Fibroblast of villous mesenchyme (primary cell): ENCODE measurements at places on chromosomes 16 and 17. TPM values are rescaled to one million over a fixed set of nuclear protein-coding genes. Genes with fewer than 3 reads are reported as not detected.

DNA sequence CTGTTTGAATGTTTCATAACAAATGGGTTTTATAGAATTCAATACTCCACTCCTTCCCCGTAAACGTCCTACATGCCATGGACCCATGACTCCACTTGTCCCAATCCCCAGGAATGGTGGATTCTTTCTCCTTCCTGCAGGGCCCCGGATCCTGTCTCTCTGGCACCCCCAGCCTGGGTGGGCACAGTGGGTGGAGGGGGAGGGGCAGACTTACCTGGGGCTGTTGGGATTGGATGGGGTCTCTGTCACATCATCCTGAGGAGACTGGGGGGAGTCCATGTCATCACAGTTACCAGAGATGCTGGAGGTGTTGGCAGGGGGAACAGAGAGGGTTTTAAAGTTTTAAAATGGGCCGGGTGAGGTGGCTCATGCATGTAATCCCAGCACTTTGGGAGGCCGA is 13.2 kb downstream of the TRPV3 start:
- DNase-seq, result no peak

DNA sequence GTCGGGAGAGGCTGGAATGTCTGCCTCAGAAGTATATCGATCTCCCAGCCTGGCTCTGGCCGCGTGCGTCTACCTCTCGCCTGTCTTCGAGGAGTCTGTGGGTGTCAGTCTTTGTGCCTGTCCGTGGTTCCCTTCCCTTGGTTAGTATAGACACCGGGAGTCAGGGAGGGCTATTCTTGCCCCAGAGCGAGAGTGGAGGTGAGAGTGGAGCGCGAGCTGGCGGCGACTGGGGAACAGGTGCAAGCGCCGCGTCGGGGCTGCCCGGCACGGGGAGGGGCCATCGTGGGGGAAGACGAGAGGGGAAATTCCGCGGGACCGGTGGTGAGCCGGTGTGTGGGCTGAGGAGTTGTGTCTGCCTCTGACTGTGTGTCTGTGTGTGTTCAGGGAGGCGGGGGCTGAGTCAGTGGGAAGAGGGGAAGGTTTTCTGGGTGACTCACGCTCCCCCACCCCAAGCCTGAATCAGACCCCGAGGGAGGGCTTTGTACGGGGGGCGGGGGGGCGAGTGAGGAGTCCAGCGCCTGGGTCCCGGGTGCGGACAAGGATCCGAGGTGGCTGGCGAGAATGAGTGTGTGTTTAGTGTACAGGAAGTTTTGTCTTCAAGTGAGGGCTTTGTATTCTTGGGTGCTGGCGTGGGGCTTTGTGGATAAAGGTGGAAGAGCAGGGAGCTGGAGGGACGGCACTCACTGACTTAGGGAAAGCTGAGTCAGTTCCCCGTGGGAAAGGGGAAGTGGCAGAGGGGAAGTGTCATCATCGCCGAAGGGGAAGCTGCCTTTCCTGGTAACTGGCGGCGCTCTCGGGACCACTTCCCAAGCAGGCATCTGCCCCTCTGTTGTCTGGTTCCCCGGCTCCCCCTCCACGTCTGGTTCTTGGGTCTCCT is 8.6 kb downstream of the KDM6B start:
- peak; percentile 94 for DNase-seq

DNA sequence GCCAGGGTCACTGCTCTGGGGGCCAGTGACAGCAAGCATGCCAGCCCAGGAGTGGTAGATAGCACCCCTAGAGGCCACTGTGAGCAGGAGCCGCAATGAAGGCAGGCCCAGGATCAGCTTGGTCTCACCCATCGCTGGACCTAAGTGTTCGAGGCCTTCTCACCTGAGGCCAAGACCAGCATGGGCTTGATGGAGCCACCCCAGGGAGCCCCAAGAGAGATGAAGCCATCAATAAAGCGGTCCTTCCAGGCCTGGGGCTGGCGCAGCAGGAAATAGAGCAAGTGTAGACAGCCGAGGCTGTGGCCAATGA is 1.8 kb downstream of the LCAT start:
- DNase-seq, result no peak

DNA sequence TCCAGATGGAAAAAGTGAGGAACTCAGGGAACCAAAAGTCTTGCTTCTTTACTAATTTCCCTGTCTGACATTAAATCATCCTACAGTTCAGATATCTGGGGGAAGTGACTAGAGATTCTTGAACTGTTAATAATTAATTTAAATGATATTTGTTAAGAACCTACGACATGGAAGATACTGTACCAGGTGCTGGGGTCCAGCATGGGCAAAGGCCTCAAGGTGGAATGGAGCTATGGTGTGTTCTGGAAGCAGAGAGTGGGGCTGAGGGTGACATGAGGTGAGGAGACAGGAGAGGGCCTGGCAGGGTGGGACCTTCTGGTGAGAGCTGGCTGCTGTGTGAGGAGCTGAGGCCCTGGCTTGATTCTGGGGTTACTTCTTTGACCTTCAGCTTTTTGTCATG is 6.0 kb upstream of the CCL2 start:
- DNase-seq, result no peak

DNA sequence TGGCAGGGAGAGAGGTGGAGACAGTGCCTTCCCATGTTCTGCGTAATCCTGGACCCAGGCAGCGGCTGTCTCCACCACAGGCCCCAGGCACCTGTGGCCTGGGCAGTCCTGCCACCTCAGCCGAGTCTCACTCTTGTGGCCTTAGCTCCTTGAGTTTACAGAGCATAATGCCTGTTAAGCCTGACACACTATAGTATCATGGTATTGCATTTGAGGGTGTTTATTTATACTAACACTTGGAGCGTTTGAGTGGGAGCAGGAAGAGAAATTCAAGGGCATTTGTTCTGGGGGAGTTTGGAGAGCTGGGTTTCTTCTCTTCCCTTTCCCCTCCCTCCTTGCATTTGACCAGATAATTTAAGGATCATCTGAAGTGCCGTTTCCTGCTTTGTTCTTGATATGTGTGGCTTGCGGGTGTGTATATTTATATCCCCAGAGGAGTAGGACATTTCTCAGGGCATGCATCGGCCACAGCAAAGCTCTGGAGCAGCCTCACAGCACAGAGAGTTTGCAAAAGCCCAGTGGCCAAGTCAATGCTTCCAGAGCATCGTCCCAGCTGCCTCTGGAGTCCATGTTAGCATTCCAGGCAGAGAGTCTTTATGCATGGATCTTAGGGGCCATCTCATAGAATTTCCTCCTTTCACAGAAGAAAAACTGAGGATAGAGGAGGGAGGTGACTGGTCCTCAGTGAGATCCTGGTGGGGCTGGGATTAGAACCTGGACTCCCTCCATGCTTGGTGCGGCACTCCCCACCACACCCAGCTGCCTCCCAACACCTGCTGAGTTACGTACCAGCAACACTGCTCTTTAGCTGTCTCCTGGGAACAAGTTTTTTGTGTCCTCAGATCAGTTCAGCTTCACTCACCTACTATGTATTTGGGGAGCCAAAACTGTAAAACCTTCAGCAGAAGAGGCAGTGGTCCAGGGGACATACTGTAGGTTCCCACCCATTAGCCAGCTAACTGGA is 222.8 kb downstream of the CCDC182 start:
- DNase-seq, result no peak

DNA sequence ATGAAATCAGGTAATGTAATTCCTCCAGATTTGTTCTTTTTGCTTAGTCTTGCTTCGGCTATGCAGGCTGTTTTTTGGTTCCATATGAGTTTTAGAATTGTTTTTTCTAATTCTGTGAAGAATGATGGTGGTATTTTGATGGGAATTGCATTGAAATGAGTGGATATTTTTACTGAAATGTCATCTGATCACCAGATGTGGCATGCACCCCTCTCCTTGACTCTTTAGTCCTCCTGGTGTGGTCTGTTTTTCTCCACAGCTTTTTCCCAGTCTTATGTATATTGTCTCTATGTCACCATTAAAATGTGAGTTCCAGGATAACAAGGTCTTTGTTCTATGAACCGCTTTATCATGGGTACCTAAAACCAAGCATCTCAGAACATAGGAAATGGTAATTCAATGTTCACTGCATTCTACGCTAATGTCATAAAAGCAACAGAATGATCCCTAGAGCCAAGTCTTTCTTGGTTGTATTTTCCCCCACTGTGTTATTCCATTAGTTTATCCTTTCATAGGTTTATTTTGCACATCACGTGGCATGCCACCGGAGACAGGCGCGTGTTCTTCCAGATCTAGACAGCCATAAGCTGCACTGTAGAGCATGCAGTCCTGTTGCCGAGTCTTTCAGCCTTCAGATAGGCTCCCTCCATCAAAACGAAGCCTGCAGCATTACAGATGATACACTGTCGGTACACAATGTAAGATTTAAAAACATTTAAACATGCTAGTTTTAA is 172.5 kb downstream of the RPTOR start:
- DNase-seq, result peak; percentile 16

DNA sequence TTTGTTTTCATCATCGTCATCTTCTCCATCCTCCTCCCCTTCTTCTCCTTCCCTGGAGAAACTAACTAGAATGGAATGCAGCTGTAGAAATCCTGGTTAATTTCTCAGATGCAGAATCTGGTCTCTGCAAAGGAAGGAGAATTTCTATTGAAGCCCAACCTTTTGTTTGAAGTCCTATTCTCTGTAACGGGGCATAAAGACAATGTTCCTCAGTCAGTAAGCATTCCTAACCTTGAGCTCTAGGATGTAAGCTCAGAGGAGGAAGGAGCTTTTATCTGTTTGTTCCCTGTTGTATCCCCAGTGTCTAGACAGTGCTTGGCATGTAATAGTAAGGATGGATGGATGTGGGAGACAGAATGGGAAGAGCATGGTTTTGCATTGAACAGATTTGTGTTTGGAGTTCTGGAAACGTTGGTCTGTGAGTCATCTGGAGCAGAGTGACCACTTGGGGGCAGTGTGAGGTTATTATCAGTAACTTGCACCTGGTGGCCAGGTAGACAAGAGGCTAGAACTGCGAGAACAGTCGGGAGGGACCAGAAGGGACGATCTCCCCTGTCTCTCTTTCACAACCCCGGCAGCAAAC is 363.7 kb downstream of the SNX29 start:
- DNase-seq, result peak; percentile 51

DNA sequence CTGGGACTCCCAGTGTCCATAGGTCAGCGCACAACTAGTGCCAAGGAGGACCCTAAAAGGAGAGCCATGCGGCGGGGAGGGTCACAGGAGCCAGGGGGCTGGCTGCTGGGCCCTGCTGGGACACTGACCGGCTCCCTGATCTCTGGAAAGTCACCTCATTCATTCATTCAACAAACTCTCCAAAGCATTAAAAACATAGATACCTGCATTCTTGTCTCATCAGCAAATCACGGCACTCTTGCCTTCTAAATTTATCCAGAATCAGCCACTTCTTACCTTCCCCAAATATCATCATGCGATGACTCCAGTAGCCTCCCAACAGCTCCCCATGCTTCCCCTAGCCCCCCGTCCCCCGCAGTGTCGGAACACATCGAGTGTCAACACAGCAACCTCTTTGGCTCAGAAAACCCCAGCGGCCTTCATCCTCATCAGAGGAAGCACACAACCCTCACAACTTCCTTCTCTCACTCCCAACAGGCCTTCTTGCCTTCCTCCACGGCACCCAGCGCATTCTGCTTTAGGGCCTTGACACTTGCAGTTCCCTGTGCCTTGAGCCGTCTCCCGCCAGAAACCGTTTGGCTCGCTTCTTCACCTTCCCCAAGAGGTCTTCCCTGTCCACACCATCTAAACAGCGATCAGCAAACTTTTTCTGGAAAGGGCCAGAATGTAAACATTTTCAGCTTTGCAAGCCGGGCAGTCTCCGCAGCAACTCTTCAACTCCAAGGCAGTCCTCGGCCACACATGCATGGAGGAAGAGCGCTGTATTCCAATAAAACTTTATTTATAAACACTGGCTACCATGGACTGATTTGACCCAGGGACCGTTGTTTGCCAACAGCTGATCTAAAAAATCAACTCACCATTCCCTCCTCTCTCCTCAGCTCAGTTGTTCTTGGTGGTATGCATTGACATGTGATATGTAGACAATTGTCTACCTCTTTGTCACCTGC is 119.5 kb upstream of the TNRC6C start:
- no peak for DNase-seq

DNA sequence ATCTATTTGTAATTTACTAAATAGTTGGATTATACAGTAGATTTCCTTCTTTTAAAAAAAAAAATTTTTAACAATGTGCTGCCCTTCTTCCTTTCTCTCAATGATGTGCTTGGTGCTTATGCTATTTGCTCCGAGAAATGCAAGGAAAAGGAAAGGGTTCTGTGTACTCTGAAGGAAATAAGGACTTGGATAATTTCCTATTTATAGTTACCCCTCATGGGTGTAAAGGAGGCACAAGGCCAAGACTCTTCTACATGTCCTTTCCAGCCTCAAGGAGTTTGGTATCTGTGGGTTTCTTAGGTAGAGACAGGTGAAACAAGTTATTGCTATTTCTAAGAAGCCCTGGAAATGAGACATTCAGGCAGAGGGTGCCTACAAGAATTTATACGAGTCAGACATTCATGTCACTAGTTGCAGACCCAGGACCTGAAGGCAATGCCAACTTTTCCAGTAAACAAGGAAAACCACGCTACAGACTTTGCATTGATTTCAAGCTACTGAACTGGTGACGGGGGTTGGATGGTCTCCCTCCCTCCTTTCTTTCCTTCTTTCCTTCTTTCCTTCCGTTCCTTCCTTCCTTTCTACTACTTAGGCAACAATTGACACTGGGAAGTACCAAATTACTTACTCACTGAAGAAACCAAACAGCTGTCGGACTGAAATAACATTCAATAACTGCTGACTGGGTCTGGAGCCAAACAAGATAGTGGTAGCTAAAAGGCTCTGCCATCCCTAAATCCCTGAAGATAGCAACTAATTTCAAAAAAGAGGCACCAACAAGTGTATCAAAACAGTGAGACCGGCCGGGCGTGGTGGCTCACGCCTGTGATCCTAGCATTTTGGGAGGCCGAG is 33.8 kb upstream of the GHDC start:
- DNase-seq, result peak; percentile 54

DNA sequence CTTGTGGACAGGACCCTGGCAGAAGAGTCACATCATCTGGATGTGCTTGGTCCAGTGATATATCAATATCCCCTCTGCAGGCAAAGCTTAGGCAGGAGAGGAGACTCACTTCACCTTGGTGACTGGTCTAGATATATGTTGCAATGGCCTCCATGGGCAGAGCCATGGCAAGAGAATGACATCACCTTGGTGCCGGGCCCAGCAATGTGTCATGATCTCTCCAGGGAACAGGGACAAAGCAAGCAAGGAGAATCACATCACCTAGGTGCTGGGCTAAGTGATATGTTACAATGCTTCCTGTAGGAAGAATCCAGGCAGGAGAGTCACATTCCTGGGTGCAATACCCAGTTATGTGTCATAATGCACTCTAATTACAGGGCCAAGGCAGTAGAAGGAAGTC is 2106.2 kb downstream of the TP53TG3F start:
- no peak for DNase-seq

- DNase-seq, result no peak
Observed at GRCh38 chr17:41144846-41145245, 4.5 kb upstream of the KRTAP4-6 start.

GRCh38 chr16:72442385-72443158 is 270.6 kb upstream of the PMFBP1 start:
- DNase-seq, result no peak

Gene RAB26
- 0.97 and 1.3 TPM in 2 replicates for total RNA-seq

Gene EMC6
- total RNA-seq, result 12.6 and 16.4 TPM in 2 replicates

Gene SCIMP
- total RNA-seq, result not detected in 2 replicates

Gene SHBG
- 0.64 and 0.86 TPM in 2 replicates for total RNA-seq

Gene NPIPA2
- 0.32 and 0.43 TPM in 2 replicates for total RNA-seq

Gene CDH8
- total RNA-seq, result 0.32 TPM in 1 of 2 replicates, not detected in the other

Gene CHST4
- not detected in 2 replicates for total RNA-seq

Gene DNAH9
- not detected in 2 replicates for total RNA-seq
